GM12864 (cell line): ENCODE measurements at places on chromosomes 1 and 21.

DNA sequence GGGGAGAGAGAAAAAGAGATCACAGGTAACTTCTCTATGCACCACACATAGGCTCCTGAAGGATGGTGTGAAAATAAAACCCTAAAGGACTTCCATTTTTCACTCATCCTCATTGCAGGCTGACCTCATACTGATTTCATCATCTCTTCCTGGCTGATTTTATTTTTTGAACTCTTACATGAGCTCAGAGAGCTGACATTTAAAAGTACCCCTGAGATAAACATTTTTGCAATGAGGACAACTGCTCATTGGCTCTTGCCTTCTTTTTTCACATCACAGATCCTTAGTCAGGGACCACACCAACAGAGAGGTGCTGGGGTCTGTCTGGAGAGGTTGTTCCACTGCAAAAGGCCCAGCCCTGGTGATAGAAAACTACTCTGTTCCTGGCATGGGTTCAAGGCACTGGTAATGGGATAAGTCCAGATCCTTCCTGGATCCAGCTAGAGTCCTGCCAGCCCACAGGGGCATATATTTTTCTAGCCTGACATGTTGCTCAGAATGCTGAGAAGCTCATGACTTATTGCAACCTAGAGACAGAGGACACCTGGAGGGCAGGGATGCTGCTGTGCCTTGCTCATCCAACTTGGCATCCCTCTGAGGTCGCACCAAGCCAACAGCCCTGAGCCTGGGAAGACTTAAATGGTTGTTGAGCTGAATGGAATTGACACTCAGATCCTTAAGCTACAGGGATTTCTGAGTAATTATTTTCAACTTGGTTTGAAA is 360.0 kb downstream of the HHAT start:
- no peak for DNase-seq

DNA sequence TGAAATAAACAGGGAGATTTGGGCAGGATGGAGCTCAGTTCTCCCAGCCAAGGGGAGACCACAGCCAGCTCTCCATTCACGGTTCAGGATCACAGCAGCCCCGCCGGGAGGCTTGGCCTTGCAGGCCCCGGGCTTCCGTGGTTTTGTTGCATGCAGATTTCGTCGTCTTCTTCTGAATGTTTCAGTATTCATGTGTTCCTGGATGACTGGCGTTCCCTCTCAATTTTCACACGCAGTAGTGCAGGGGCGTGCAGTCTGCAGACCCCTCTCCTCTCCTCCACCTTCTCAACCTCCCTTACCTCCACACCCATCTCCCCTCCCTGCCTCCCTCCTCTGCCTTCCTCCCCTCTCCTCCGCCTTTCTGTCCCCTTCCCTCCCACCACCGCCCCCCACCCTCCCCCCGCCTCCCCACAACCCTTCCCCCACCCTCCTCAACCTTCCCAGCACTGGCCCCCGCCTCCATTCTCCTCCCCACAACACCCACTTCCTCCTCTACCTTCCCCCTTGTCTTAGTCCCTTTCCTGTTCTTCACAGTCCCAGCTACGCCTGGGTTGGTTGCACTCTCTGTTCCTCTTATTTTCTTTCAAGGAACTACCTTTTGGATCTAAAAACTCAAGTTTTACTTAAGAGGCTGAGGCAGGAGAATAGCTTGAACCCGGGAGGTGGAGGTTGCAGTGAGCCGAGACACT is 8.4 kb upstream of the SLC19A1 start:
- DNase-seq: peak; percentile 84

DNA sequence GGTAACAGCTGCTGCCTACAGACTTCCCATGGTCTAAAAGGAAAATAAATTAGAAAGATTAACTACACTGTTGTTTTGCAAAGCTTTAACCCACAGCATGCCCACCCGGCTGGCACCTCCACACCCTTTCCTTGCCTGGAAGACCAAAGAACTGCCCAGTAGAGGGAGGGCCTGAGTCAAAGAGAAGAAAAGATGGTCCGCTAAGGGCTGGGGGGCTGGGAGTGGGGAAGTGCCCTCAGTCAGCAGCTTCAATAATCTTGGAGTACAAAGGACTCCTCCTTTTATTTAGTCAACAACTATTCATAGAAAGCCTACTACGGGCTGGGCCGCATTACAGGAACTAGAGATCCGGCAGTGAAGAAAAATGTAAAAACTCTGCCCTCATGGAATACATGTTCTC is 40.6 kb downstream of the ERI3 start:
- no peak for DNase-seq

- DNase-seq: no peak
These were observed 54.9 kb downstream of the TBX15 start for GRCh38 chr1:118933051-118933781.

- no peak for DNase-seq
These were observed 9.2 kb downstream of the RNF2 start for GRCh38 chr1:185054365-185055060.

DNA sequence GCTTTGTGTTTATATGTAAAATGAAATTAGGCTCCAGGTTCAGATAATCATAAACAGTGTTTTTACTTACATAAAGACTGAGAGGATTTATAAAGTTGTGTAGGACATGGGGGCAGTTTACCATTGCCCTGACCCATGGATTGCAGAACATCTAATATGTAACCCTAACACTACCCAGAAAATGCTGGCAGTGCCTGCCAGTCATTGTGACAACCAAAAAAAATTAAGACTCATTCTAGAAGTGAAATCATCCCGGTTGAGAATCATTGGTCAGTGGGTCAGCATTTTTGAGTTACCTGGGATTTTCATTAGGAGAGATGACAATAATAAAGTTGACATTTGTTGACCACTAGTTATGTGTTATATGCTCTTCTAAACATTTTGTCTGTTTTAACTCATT is 31.2 kb upstream of the THEM4 start:
- no peak for DNase-seq

GRCh38 chr1:154726443-154726842 is 118.5 kb upstream of the ADAR start:
- no peak for DNase-seq

DNA sequence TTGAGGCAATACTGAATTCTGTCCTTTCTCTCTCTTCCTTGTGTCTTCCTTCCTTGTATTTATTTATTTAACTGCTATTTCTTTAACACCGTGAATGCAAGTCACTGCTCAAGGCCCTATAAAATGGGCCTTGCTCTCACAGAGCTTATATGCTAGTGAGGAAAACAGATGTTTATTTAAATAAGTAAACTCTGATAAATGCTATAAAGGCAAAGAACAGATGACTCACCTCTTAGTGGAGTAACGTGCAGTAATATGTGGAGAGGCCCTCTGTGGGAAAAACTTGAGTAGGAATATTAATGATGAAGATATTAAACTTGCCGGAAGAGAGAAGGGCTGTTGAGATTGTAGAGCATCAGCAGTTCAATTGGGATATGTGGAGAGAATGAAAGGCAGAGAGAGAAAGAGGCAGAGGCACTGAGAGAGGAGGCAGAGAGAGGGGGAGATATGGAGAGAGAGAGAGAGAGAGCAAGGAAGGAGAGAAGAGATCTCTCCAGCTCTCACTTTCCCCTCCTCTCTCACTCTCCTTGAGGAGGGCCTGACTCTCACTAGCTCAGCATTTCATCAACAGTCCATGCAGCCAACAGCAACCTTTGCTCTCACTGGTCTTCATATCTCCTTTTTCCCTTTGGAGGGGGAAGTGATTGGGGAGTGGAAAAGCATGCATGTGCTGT is 322.2 kb downstream of the LMX1A start:
- DNase-seq: no peak

- no peak for DNase-seq
These were observed 23.8 kb downstream of the CRYAA start for GRCh38 chr21:43192501-43193081.

- DNase-seq: no peak
These were observed 443.0 kb downstream of the SIPA1L2 start for GRCh38 chr1:232186931-232187330.

DNA sequence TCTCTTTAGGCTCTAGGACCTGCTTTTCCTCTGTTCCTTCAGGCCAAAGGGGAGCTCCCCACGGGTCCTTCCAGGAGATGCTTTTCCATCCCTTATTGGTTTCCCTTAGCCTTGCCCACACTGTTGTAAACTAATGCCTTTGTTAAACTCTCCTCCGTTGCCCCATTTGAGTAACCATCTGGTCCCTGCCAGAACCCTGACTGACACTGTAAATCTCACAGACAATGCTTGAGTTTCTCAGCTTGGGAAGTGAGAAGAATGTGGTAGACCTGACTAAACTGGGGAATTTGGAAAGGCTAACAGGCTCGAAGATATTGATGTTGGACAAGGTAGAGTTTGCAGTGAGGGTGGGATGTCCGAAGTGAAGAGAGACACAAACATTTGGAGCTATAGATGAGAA is 11.4 kb downstream of the AKNAD1 start:
- DNase-seq: no peak

DNA sequence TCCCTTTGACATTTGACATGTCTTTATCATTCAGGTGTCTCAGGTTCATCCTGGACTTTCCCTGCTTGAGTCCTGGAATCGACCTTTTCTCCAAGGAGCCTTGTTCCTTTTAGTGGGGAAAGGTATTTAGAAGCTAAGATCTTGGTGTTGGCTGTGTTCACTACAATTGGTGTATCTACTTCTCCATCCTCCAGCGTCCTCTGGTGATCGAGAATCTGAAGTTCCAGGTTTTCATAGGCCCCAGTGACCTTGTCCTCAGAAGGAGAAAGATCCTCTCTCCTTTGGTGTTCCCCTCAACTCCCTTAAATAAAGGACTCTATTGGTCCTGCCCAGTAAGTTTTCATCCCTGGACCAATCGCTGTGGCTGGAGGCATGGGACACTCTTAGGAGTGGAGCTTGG is 22.1 kb downstream of the MROH7 start:
- DNase-seq: no peak

DNA sequence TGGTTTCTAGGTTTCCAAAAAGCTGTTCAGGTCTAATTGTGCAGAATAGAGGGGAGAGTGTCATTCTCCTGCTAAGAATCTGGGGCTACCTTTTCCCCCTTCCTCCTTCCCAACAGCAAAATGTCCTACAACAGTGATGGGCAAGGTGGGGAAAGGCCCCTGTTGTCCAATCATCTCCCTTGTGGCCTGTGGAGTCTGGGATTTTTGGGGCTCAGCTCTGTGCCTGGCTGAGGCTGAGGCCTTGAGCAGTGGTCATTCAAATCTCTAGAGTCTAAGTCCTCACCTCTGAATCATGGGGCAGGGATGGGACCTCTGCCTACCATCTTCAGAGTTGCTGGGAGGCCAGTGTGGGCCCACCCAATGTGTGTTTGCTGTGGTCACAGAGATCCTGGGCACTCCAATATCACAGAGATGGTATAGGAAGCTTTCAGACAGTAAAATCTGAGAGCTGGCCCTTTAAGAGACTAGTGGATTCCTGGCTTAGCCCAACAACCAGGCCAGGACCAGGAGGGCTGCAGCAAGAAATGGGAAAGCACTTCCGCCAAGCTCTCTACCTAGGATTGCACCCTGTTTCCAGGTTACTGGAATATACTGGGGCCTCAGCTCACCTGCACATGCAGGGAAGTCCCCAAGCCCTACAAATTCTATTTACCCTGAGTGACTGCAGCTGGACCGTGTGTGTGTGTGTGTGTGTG is 28.5 kb upstream of the TENT5C start:
- no peak for DNase-seq

GRCh38 chr1:16175610-16176553 is 20.0 kb upstream of the EPHA2 start:
- no peak for DNase-seq

DNA sequence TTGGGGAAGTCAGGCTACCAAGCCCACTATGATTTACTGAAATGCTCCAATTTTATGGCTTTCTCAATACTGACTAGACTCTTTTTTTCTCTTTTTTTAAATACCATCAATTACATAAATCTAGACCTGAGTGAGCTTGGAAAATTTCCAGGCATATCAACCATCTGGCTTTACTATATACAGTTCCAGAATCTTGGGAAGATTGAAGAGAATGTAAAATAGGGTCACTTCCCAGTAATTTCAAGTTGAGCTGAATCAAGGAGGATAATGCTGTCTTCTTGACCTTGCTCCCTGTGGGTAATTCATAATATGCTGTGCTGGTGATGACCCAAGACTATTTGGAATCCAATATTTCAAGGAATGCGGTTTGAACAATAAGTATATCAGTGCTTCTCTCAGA is 108.1 kb downstream of the MAP3K21 start:
- no peak for DNase-seq

DNA sequence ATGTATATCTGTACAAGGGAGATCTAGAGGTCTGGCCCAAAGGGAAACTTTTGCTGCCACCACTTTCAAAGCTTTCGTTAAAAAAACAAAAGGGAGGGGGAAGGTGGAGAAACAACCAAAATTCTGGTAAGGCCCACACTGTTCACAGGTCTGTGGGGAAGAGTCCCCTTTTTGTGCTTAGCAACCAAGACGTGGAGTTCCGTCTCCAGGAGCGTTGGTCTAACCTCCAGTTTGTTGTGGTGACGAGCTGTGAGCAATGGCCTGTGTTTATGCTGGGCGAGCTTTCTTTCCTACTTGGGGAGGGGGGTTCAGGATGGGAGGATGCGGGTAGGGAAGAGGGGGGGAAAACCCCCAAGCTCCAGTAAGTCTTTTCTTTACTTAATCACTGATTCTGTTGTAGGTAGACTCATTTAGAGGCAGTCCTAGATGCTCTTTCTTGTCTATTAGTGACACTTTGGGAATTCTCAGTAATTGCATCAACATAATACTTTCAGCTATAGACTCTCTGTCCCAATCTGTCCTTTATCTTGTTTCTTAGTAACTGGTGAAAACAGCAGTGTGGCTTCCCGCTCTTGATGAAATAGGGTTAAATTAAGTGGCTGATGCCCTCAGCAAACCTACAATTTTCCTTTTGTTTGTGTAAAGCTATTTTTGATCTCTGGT is 1.5 kb downstream of the HIPK1 start:
- no peak for DNase-seq

DNA sequence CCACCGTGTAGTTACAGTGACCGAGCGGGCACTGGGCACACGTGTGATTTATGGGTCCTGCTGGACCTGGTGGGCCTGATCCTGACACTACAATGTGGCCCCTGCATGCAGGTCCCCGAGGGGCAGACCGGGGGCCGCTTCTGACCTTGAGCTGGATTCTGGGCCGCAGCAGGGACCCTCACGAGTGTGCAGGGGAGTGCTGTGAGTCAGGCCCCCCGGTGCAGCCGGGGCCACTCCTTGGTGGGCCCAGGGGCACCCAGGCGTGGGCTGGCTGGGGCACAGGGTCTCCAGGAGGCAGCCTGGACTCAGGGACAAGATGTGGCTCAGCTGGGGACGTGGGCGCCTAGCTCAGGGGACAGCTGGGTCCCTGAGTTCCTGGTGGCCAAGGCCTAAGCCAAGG is 77.5 kb upstream of the TTC34 start:
- no peak for DNase-seq

DNA sequence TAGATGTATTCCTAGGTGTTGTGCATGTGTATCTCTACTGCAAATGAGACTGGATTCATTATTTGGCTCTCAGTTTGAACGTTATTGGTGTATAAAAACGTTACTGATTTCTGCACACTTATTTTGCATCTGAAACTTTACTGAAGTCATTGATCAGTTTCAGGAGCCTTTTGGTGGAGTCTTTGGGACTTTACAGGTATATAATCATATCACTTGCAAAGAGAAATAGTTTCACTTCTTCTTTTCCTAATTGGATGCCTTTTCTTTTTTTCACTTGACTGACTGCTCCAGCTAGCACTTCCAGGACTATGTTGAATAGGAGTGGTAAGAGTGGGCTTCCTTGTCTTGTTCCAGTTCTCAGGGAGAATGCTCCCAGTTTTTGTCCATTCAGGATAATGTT is 252.2 kb downstream of the SMYD3 start:
- no peak for DNase-seq
